Upper lobe of left lung (tissue), 6 donors: ENCODE measurements at places on chromosomes 4 and X. TPM values are rescaled to one million over a fixed set of nuclear protein-coding genes. Genes with fewer than 3 reads are reported as not detected.

DNA sequence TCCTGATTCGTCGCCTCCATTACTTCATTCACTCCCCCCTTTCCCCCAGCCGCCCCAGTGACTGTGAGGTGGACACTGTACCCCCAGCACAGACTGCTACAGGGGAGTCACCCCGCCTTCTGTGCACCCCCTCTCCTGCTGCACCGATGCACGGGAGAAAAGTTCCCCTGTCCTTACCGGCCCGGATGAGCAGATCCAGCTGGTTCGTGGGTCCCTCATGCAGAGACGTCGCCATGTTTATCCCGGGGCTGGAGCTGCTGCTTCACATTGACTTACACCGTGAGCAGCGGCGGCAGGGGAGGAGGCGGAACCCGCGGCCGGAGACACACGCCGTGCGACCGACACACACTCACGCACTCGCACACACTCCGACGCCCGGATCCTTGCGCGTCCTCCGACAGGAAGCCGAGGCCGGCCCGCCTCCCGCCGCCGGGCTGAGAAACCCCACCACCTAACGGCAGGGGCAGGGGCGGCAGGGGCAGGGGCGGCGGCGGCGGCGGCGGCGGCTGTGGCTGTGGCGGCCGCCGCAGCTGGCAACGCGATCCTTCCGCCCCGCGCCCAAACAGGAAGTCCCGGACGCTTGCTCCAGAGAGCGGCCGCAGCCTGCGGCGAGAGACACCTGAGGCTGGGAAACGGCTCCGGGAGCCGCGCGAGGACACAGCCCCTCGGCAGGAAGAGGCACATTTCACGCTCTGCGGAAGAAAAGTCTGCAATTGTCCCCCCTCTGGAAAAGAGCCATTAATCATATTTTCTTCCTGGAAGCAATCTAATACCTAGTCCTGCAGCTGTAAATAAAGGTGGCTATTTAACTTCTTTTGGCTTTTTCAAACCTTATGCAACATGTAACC lies 68.6 kb downstream of the NOCT start:
- DNase-seq, result peak; percentile 97

MAGED4 gene
- total RNA-seq, result 1.4 TPM

GRCh38 chr4:6189511-6189910 lies 10.8 kb downstream of the JAKMIP1 start:
- no peak for DNase-seq

CXXC4 gene
- total RNA-seq, result 1.3 TPM

GRCh38 chr4:112379306-112379705 lies 82.1 kb downstream of the ALPK1 start:
- DNase-seq, result no peak

MBTPS2 gene
- total RNA-seq, result 3.0 TPM

DNA sequence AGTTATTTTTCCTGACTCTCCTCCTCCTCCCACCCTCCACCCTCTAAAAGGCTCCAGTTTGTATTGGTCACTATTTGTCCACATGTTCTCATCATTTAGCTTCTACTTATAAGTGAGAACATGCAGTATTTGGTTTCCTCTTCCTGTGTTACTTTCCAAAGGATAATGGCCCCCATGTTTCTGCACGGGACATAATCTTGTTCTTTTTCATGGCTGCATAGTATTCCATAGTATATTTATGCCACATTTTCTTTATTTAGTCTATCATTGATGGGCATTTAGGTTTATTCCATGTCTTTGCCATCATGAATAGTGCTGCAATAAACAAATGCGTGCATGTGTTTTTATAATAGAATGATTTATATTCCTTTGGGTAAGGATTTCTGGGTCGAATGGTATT lies 167.3 kb upstream of the GRID2 start:
- no peak for DNase-seq

FAM47E gene
- 17.2 TPM for total RNA-seq

DNA sequence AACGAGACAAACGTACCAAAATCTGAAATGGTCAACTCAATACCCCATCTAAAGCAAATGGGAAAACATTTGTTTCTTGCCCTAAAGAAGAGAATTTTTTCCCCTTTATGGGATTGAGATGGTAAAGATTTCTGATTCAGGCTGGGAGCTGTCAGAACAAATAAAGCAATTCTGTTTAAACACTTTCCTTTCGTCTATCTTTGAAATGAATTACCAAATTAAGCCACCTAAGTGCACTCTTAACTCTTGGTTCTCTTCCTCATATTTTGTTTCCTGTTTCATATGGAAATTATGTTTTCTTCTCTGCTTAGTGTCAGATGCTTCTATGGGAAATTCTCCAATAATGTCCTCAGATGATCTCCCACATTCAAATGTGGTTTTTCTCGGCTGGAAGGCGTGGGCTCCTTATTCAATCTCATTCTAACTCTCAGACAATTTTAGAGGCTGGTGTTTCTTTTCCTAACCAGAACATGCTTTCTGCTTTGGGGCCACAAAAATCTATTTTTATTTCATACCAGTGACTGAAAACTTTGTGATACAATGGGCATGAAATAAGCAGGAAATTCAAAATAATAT lies 50.3 kb upstream of the HPF1 start:
- no peak for DNase-seq

GPRIN3 gene
- 13.6 TPM for total RNA-seq
